ENCODE measurements at places on chromosomes 16 and 17.

DNA sequence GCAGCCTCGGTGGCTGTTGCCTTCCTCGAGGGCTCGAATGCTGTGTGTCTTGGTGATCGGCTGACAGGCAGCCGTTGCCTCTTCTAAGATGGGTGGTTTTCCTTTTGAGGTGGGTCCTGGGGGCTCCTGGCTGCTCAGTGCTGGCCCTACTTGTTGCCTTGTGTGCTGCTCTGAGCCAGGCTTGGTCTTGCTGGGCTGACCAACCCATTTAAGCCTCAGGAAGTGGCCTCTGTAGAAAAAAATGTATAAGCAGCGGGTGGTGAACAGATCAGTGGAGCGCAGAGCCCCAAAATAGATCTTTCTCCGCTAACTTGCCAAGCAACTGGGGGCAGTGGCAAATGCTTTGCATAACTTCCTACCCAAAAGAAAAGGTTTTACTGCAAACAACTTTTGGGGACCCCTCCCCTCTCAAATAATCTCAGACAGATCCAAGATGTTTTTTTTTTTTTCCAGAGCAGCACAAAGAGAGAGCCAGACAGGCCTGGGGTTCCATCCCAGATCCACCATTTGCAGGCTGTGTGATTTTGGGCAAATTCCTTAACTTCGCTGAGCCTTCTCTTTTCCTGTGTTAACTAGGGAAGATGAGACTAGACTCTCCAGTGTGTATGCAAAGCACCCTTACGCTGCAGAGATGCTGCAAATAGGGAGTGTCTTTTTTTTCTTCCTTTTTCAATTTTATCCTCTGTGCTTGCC lies 42.5 kb downstream of the PLCG2 start:
- no peak for DNase-seq

DNA sequence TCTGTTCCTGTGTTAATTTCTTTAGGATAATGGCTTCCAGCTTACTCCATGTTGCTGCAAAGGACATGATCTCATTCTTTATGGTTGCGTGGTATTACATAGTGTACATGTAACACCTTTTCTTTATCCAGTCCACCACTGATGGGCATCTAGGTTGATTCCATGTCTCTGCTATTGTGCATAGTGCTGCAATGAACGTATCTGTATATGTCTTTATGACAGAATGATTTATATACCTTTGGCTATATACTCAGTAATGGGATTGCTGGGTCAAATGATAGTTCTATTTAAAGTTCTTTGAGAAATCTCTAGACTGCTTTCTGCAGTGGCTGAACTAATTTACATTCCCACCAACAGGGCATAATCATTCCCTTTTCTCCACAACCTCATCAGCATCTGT lies 39.8 kb downstream of the ABCA10 start:
- no peak for DNase-seq

GRCh38 chr17:36761203-36761950 lies 160.0 kb downstream of the MRM1 start:
- no peak for DNase-seq

GRCh38 chr16:58684001-58684353 lies 593 bp downstream of the SLC38A7 start:
- DNase-seq = no peak

DNA sequence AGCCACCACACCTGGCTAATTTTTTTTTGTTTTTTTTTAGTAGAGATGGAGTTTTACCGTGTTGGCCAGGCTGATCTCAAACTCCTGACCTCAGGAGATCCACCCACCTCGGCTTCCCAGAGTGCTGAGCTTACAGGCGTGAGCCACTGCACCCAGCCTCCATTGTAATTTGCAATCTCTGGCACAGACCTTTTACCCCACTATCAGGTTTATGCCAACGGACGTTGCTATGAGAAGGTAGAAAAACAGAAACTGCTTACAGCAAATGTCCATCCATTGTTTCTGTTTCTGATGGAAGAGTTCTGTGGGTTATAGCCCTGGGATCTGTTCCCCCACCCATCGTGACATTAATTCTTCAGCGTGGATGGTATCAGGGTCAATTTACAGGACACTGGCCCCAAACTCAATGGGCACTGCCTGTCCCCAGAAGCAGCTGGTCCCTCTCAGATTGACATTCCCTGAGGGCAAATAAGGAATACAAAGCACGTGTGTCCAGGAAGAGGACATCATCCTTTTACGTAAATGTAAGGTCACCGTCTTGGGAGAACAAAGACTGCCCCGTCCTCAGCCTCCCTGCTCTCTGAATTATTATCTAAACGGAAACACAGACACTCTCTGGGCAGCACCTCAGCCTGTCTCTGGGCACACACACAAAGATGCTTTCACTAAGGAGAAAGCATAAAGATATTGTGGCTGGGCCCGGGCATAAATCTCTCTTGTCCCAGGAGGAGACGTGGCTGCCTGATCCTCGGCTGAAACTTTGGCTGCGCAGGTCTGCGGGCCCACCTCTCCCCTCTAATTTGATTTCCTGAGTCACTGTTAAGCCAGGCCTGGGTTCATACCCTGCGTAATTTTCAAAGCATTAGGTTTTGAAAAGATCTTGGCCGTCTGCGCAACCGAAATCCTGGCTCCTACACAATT lies 5.2 kb downstream of the KCNG4 start:
- DNase-seq = no peak
